ENCODE measurements at places on chromosomes 6 and 20. TPM values are rescaled to one million over a fixed set of nuclear protein-coding genes. Genes with fewer than 3 reads are reported as not detected.

GRCh38 chr6:142820338-142821051 lies 124.5 kb downstream of the HIVEP2 start:
- DNase-seq, result no peak

DNA sequence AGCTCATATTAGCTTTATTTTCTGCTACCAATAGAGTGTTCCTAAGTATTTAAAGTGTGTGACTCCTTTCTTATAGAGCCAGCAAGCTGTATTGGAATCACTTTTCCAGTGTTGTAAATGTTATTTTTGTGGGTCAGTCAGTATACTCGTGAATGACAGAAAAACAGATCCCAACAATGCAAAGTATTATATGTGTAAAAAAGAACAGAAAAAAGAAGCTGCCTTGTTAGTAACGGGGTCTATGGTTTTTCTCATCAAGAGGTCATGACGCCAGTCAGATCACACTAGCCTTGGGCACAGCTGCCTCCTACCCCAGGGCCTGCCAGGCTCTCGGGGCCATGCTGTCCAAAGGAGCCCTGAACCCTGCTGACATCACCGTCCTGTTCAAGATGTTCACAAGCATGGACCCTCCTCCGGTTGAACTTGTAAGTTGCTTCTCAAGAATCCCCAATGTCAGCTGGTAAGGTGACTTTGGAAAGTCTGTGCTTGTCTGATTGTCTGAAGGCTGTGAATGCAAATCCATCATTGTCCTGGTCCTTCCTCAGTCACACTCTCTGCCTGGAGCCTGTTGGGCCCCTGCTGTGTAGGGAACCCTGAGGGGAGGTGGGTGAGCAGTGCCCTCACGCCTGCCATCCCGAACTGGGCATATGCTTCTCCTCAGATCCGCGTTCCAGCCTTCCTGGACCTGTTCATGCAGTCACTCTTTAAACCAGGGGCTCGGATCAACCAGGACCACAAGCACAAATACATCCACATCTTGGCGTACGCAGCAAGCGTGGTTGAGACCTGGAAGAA lies 9.8 kb downstream of the NELFCD start:
- no peak for DNase-seq

GRCh38 chr6:106804346-106805335 lies 169.9 kb downstream of the CD24 start:
- no peak for DNase-seq

DNA sequence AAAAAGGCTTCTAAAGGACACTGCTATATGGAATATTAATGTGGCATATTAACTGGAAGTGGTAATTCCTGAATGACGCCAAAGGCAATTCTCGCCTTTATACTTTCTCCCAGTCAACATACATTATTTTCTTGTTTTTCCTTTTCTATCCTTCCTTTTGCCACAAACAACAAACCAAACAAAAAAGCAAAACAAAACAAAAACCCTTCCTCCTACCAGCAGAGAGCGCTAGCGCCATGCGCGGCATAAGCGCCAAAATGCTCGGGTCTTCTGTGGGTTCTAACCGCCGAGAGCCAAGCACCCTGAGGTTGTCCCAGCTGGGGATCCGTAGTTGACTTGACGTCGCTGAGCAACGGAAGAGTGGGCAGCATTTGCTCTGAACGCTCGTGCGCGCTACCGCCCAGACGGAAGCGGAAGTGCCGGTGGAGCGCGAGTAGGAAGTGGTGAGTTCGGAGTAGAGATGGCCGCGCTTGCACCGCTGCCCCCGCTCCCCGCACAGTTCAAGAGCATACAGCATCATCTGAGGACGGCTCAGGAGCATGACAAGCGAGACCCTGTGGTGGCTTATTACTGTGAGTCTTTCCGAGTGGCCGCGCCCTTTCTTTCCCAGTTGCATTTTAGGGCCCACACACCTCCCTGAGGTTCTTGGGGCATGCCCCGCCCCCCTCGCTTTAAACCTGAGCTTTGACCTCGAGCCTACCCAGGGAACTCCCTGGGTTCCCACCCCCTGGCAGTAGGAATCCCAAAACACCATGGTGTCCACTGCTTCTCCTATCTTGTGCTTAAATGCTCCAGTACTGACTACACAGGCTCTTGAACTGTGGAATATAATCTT lies at the start of the genes NMBR and VTA1:
Gene NMBR, minus strand, starts transcription at position 295 of the 835 bp plus-strand sequence. CDS start 58,464 bp downstream, outside the sequence.
Gene VTA1, plus strand, starts transcription at position 436 of the 835 bp plus-strand sequence. Its CDS starts 25 bp downstream, at position 461.
- DNase-seq, result peak; percentile 91

The TRAPPC3L gene
- total RNA-seq, result not detected

All from activated T-cell treated with anti-CD3 and anti-CD28 coated beads, Interleukin-2, amount 50 U/mL, for 4 hours (primary cell).